ENCODE measurements at places on chromosomes 5 and 9.

GRCh38 chr5:16617274-16617968, 624 bp upstream of the RETREG1 start:
- no peak for DNase-seq

DNA sequence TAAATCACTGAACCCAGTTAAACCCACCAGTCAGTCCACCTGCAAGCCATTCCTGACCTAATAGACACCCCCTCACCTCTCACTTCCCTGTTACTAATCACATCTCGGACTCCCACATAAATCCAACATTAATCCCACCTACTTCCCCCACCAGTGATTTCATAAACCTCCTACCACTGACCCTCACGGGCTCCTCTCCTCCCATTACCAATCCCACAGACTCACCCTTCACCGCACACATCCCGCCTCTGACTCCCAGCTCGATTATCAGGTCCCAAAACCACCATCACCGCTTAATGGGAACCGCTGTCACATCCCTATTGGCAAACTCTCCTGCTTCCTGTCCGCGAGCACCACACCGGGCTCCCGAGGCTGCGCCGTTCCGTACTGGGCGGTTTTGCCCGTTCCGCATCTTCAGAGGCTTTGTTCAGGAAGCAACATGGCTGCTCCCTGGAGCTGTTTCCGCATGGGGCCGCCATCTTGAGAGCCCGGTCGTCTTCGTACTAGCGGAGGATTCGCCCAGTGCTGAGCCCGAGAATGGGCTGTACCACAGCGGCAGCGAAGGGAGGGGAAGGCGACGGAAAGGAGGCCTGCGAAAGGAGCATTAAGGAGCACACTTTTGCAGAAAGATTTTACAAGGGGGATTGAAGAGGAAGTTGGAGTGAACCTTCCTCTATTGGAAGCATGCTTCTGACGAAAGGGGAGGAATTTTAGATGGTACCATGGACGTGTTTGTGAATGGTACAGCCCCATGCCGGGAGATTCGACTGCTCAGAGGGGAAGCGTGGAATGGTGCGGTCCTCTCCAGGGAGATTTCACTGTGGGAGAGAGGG, at the start of gene ZNF300:
TSS of gene ZNF300 (minus strand) at position 502 of the 833 bp plus-strand sequence. CDS start 1,825 bp downstream, outside the sequence.
- DNase-seq = peak; percentile 96

- no peak for DNase-seq
These were observed 177.9 kb upstream of the CCNG1 start for GRCh38 chr5:163259495-163259894.

DNA sequence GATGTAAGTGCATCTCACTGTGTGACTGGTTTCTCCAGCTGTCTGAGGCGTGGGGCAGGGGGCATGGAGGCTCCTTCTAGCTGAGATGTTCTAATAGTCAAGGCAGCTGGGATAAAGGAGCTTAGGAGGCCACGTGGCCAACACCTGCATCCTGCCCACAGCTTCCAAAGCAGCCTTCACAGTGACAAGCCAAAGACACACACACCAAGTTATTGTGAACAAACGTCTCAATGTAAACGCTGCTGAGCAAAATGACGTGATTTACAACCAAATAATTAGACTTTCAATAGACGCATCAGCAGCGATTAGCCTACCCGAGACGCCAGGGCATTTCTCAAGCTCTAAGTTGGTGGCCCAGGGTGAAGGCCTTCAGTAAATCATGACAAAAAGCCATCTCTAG, 23.2 kb upstream of the SLC25A51 start:
- no peak for DNase-seq

Measured in WERI-Rb-1 (cell line).